Activated CD8-positive, alpha-beta memory T cell treated with anti-CD3 and anti-CD28 coated beads for 1 hour (primary cell): ENCODE measurements at places on chromosomes 5 and 9.

DNA sequence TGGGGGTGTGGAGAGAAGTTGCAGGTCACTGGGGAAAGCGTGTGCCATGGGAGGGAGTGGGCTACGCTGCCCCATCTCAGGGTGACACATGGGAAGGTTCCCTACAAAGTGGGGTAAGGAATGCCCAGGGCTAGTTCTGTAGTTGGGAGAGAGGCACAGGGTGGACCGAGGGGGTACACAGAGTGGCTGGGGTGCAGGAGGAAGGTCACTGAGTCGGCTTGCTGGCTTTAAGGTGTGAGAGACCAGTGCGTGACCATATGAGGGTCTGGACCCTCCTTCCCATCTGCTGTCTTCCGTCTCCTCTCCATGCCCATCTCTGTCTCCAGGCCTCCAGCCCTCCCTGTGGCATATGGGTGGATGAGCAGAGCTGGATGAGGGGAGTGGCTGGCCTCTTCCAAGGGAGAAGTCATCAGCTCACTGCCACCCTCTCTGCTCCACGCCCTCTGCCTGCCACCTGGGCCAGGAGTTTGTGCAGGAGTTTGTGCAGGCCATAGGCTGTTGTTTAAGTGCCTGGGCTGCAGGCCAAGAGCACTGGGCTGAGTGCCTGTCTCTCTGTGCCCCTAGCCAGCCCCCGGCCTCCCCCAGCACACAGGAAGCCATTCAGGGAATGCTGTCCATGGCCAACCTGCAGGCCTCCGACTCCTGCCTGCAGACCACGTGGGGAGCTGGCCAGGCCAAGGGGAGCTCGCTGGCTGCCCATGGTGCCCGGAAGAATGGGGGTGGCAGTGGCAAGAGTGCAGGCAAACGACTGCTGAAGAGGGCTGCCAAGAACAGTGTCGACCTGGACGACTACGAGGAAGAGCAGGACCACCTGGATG is 96.8 kb downstream of the PHF2 start:
- no peak for DNase-seq

GRCh38 chr5:158139161-158139560 is 280.2 kb upstream of the CLINT1 start:
- DNase-seq, result no peak

- DNase-seq, result no peak
Measured at GRCh38 chr5:103452666-103453065, 109.9 kb downstream of the NUDT12 start.

- no peak for DNase-seq
Measured at GRCh38 chr5:33937707-33938506, 1.7 kb downstream of the RXFP3 start.

- DNase-seq, result no peak
Measured at GRCh38 chr5:7742241-7742656, 108.7 kb downstream of the CFAP90 start.

- no peak for DNase-seq
Measured at GRCh38 chr5:89842531-89842930, 567.0 kb downstream of the CETN3 start.

DNA sequence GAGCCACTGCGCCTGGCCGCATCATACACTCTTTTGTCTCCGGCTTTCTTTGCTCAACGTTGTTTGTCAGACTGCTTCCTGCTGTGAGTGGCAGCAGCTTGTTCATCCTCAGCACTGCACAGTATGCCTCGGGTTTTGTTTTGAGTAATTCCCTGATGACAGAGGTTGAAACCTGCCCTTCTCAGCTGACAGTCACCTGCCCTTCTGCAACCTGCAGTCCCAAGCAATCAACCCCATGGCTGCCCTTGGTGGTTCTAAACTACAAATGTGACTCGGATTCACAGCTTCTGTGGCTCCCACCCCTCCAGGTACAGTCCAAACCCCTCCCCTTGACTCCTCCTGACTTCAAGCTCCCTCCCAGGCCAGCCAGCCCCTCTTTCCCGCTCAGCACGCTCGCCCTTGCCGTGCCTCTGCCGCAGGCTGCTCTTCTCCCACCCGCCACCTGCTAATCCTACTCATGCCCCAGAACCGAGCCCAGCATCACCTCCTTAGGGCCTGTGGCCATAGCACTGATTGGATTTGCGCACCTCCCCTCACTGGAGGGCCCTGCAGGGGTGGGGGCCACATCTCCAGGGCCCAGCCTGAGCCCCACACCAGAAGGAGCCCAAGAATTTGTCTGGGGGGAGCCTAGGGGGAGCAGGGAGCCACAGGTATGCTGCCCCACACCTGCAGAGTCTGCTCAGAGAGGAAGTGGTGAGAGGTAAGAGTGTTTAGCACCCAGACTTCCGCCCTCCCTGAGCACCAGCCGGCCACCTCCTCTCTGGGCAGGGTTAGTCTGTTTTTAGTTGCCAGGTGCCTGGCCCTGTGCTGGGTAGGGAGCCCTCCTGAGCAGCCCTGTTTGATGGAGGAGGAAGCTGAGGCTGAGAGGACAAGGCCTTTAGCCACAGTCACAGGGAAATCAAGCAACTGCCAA is 10.1 kb downstream of the EEIG1 start:
- DNase-seq, result peak; percentile 33

DNA sequence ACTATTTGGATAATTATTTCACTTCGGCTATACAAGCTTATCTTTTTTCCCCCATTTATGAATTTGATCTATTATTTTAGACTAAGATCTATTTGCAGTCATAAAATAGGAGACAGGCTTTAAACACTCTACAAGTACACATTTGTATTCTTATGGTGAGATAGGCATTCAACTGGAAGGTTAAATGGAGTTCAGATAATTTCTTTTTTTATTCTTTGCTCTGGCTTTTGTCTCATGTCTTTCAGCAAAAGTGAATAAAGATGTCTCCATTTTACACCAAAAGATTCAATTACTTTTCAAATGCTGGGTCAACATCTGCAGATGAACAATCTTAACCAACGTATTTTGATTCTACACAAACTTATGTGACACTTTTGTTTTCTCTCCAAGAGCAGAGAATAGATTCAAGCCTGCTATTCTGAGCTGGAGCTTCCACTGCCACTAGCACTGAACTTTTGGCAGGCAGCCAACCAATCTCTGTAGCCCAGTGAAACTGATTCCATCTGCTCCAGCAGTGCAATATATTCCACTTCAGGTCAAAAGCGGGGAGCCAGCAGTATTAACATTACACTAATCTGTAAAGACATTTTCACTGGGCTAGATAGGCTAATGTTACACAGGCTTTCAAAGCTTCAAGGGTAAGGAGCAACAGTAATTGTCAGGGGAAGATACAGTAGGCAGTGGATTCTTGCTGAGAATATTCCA is 452.0 kb upstream of the ZNF608 start:
- DNase-seq, result no peak

GRCh38 chr5:52837591-52838001 is 49.9 kb downstream of the ITGA1 start:
- DNase-seq, result no peak

GRCh38 chr5:58107704-58108103 is 352.2 kb downstream of the PLK2 start:
- DNase-seq, result no peak

DNA sequence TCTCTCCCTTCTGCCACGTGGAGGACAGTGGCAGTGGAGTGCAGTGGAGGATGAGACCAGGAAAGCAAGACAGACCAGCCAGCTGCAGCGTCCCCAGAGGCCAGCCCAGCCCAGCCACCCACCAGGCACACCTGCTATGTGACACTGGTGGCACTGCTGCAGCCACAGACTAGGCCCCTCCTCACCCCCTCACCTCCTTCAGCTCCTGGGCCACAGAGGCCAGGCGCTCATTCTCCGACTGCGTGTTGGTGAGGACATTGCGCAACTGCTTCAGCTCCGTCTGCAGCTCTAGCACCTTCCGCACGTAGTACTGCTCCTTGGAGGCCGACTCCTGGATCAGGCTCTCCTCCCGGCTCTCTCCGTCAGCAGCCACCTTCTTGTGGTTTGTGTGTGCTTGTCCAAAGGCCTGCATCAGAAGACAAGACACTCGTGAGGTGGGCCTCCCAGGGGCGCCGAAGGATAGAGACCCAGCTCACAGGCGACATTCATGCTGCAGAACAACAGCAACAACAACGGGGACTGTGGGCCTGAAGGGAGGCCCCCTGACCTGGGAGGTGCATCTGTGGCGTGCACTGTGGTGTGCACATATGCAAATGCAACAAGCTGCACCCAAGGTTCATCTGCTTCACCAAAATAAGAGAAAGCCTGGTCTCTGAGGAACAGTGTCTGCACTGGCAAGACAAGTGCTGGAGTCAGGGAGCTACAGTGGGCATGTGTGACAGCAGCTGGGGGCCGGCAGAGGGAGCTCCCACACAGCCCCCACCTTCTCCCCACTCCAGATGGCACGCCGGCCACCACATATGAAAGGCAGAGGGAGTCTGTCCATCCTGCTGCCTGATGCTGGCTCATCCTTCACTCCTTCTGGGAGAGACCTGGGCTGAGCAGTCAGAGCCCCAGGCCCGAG is 35.5 kb downstream of the BICD2 start:
- DNase-seq, result no peak
